ENCODE measurements at places on chromosomes 12 and 14. TPM values are rescaled to one million over a fixed set of nuclear protein-coding genes. Genes with fewer than 3 reads are reported as not detected.

Gene SYCP3
- not detected for total RNA-seq

Gene MAP3K9
- 0.32 TPM for total RNA-seq

Gene EFS
- 3.0 TPM for total RNA-seq

Gene LRP1-AS
- not detected for total RNA-seq

Gene ADAMTS20
- not detected for total RNA-seq

Gene ABHD4
- total RNA-seq: 14.9 TPM

Gene PCED1B
- 1.9 TPM for total RNA-seq

Gene COL2A1
- not detected for total RNA-seq

Gene LMNTD1
- total RNA-seq: not detected

Gene RABGGTA
- 30.9 TPM for total RNA-seq

Gene ARID2
- total RNA-seq: 28.1 TPM

Gene GUCY2C
- total RNA-seq: not detected

Gene CCDC196
- total RNA-seq: not detected

Gene ATP5MC2
- total RNA-seq: 295 TPM

Gene PPM1A
- total RNA-seq: 37.2 TPM

Gene ACSM4
- not detected for total RNA-seq

Gene GARIN6
- total RNA-seq: not detected

Gene ADGRD1
- total RNA-seq: 34.3 TPM

Gene RFX4
- not detected for total RNA-seq

Gene CLEC4A
- total RNA-seq: 3.1 TPM

Gene TMEM63C
- total RNA-seq: 0.13 TPM

Gene WNT1
- total RNA-seq: not detected

Gene CCND2
- 73.3 TPM for total RNA-seq

Gene TAS2R8
- not detected for total RNA-seq

Gene CCDC91
- total RNA-seq: 48.9 TPM

Gene KLHL33
- total RNA-seq: 2.0 TPM

Gene DDHD1
- 26.3 TPM for total RNA-seq

Gene MUCL1
- total RNA-seq: not detected

Gene B4GALNT3
- 0.60 TPM for total RNA-seq

Gene NID2
- 53.5 TPM for total RNA-seq

Gene GPX2
- not detected for total RNA-seq

Gene CELA1
- not detected for total RNA-seq

All from omental fat pad (tissue), 4 donors.